DMS79 (cell line): ENCODE measurements at places on chromosomes 1 and 21.

DNA sequence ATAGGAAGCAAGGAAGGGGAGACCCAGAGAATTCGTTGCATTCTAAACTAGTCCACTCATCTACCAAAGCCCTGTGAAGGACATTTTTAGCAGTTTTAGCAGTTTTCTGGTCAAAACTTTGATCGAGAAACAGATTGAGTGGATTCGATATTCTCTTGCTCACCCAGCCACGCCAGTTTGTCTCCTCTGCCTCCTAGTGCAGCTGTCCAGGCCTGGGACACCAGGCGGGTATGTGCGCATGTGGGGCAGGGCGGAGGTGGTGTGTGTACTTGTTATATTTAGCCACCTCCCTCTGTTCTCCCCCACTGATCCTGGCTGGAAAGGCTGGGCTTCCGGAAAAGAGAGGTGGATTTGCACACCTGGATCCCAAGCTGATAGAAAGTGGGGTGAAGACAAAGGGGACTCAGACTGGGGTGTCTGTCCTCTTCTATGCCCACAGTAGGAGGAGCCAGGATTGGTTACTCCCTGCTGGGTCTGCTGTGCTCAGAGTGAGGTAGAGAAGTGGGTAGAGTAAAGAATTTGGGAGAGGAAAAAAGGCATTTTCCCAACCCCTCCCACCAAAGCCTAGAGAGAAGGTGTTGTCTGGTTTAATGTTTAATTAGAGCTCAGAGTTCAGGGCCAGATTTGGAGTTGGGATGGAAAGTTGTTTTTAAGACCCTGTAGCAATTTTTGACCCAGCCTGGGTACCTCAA is 3.8 kb downstream of the LMNA start:
- DNase-seq, result no peak

GRCh38 chr1:9028921-9029705 is 2.9 kb upstream of the SLC2A7 start:
- no peak for DNase-seq

- DNase-seq, result no peak
Observed at GRCh38 chr21:34700605-34701004, 31.8 kb downstream of the CLIC6 start.

GRCh38 chr1:224173523-224173922 is 9.5 kb upstream of the DEGS1 start:
- DNase-seq, result no peak

DNA sequence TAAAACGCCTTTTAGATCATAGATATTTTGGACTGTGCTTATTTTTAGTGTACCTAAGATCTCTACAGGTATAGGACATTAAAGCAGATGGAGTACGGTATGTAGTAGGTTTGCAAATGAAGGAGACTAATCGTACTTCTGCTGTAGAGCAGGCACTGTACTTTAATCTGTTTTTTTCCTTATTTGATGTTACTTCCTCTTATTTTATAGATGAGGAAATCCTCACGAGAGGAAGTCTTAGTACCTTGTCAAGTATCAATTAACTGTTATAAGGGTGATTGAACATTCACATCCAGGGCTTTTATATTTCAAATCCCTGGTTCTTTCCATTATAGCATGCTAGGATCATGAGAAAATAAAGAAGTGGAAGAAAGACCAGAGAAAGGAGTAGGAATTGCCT is 41.1 kb downstream of the CACHD1 start:
- DNase-seq, result no peak

DNA sequence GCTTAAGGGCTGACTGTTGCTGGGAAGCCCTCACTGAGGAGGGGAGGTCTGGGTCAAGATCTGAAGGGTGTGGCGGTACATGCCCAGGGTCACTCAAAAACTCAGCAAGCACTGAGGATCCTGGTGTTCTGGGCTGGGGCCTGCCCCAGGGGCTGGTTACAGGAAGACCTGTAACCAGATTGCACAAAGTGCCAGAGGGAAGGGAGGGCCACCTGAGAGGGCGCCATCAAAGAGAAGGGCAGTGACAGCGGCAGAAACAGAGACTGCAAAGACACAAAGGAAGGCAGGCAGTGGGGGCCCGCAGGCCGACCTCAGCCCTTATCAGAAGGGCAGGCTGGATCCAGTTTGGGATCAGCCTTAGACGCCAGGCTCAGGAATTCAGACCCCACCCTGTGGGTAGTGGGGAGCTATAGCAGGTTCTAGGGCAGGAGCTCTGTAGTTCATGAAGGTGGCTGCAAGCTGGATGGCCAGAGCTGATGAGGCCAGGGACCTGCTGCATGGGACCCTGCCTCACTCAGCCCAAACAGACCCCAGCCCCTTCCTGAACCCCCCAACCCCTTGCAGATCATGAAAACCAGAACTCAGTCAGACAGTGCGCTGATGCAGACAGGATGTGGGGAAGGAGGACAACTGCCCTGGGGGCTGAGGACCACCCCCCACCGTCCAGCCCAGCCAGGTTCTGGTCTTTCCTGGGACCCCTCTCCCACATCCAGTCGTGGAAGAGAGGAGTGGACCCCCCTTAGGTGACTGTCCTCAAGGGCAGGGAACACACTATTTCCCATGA is 3.9 kb downstream of the SH2D5 start:
- no peak for DNase-seq

DNA sequence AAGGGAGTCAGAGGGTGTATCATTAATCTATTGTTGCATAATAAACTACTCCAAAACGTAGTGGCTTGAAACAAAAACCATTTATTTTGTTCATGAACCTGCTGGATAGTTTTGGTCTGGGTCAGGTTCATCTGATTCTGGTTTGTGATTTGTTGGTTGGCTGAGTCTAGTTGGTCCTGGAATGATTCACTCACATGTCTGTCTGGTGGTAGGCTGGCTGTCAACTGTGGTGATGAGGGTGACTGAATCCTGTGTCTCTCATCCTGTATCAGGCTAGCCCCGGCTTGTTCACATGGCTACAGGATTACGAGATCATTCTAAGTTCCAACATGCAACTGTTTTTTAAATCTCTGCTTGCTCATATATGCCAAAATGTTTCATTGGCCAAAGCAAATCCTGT is 22.5 kb upstream of the SIKE1 start:
- no peak for DNase-seq

GRCh38 chr1:116510361-116510760 is 60.5 kb downstream of the CD58 start:
- DNase-seq, result no peak
